Caudate nucleus (tissue), 63 donors: ENCODE measurements at places on chromosomes 11 and 22.

- no peak for DNase-seq
Measured at GRCh38 chr11:4203603-4204360, 109.2 kb downstream of the RRM1 start.

GRCh38 chr11:27022659-27023251 lies 17.9 kb upstream of the BBOX1 start:
- DNase-seq = no peak

GRCh38 chr11:11641581-11641980 lies 19.8 kb upstream of the GALNT18 start:
- no peak for DNase-seq

DNA sequence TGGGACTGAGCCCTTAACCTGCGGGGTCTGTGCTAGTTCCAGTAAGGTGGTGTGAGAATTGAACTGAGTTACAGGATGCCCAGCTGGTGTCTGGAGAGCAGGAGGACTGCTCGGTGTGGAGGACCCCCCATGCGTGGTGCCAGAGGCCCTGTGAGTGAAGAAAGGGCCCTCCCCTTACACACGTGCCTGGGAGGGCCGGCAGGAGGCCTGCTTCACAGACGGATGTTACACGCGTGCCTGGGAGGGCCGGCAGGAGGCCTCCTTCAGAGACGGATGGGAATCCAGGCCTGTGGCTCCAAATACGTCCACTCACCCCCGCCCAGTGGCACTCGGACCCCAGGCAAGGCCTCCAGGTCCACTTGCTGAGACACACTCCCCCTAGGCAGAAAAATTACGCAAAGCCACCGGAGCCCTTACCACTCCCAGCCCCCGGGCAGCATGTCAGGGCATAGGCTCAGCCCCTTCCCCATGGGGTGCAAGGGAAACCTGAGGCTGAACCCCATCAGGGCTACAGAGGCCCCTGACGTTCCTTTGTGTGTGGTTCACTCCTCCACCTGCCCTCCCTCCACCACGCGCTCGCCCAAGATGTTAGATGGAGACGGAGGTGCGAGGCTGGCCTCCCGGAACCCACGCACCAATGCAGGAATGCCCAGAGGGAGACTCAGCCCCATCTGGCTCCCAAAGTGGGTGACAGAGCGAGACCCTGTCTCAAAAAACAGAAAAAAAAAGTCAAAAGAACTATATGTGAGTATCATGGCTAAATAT lies 227.8 kb downstream of the BRD1 start:
- DNase-seq = no peak

- no peak for DNase-seq
Measured at GRCh38 chr22:35032571-35032970, 33.4 kb upstream of the ISX start.

GRCh38 chr11:67416416-67417335 lies 1.2 kb downstream of the CARNS1 start:
- no peak for DNase-seq

DNA sequence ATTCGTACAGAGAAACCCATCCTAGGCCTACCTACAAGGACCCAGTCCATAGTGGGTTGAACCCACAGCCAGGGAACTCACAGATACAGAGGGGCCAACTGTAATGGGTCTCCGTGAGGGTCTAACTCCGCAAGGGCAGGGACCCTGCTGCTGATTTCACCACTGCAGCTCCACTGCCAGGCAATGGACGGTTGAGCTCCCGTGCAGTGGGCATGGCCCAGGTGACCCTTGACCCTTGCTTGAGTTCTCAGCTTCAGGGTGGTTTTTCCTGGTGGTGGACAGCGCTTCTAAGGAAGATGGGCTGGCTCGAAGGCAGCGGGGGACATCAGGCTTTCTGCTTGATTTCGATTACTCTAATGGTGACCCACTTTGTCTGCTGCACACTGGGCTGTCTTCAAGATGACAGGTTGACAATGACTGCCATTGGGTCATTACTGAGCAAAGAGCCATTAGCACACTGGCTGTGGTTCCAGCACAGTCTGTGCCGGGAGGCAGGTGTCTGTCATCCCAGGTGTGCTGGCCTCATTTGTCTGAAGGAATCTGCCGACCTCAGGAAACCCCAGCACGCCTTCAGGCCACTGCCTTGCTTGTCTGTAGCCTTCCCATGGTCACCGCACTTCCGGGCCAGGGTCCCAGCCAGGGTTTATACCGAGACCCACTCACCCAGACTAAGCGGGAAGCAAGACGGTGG lies 3.7 kb upstream of the GAL start:
- no peak for DNase-seq

DNA sequence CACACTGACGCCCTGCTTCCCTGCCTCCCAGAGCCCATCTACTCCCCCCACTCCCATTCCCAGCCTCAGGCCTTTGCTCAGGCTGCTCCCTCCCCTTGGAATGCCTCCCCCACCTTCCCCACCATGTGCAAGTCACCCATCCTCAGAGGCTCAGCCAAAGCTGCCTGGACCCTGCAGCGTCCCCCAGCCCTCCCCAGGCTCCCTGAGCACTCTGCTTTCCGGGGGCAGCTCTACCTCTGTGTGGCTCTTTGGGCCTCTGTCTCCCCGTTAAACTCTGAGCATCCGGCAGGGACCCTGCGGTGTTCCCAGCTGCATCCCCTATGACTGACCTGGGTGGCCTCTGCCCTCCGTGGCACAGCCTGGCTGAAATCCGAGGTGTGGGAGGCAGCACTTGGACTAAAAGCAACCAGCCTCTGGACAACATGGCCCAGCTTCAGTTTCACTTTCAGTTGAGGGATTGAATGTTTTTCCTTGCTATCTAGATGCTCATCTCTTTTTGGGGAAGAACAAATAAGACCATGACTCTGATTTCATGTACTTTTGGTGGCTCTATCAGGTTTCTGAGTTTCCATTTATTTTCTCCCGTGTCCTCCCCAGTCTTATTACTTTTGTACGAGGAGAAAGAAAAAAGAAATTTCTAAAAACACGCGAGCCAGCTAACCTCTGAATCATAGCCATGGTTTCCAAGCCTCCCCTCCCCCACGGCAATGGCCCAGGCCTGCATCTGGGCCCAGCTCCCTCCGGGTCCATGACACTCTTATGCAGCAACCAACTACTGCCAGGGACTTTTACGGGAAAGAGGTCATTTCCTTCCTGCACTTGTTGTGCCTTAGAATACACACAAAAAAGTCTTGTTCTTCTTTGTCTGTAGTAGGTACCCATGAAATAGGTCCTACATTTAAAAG lies 3.8 kb downstream of the APOL3 start:
- peak; percentile 54 for DNase-seq

DNA sequence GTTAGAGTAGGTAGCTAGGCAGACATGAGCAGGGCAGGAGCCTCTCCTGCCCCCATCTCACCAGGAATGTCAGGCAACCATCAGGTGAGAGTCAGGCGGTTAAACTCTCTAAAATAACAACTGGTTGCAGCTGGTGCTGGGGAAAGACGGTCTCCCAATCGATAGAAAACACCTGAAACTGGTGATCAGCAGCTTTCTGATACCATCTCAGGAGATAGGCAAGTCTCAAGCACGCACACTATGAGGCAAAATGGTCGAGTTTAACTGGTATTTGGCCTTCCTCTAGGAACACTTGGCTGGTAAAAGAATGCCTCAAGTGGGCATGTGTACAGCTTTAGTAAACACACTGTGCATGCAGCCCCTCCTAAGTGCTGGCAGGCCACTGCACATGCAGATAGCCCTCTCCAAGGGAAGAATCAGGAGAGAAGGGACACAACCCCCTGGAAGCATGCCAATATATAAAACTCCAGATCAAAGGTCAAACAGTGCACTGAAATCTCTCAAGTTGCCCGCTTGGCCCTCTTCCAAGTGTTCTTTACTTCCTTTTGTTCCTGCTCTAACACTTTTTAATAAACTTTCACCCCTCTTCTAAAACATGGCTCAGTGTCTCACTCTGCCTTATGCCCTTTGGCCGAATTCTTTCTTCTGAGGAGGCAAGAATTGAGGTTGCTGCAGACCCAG lies 88.7 kb downstream of the USP35 start:
- DNase-seq = no peak

DNA sequence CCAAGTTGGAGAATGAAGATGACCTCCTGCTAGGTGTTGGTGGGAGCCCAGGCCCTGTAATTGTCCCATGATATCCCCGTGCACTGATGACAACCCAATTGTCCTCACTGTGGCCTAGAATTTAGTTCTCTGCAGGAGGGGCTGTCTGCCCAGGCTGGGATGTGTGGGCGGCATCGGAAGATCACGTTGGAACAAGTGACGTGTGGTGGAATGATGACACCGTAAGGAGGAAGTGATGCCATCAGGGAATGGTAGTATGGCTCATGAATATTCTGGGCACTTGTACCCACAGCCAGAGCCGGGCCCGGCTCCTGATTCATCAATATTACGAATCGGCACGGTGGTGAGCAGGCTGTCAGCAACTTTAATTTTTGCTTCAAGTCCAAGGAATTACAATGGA lies 111.6 kb downstream of the MIAT start:
- no peak for DNase-seq

DNA sequence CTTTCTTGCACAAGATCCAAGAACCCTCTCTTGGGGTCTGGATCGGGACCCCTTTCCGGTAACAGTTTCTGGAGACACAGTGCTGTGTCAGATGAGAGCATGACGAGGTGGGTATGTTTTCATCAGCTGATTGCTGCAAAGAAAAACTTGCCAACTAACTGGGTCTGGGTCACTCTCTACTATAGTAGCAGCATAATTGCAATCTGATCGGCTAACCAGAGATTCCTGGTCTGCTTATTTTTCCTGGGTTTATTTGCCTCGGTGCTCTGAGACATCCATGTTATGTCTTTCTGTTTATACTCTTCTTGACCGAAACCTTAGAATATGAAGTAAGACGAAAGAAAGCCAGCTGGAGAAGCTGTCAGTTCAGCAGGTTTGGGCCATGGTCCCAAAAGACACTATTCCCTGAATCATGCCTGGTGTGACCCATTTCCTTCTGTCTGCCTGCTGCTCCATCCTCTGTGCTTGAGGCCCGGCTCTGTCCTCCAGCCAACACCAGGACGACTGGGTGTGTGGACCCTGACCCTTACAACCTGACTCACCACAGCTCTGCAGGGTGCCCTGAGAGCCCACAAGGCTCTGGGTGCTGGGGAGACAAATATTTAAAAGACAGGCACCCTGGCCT lies 24.1 kb upstream of the CLMP start:
- no peak for DNase-seq

GRCh38 chr11:23124996-23125395 lies 264.7 kb upstream of the CCDC179 start:
- DNase-seq = no peak

- DNase-seq = no peak
Measured at GRCh38 chr11:8691601-8692000, 9.0 kb downstream of the RPL27A start.

DNA sequence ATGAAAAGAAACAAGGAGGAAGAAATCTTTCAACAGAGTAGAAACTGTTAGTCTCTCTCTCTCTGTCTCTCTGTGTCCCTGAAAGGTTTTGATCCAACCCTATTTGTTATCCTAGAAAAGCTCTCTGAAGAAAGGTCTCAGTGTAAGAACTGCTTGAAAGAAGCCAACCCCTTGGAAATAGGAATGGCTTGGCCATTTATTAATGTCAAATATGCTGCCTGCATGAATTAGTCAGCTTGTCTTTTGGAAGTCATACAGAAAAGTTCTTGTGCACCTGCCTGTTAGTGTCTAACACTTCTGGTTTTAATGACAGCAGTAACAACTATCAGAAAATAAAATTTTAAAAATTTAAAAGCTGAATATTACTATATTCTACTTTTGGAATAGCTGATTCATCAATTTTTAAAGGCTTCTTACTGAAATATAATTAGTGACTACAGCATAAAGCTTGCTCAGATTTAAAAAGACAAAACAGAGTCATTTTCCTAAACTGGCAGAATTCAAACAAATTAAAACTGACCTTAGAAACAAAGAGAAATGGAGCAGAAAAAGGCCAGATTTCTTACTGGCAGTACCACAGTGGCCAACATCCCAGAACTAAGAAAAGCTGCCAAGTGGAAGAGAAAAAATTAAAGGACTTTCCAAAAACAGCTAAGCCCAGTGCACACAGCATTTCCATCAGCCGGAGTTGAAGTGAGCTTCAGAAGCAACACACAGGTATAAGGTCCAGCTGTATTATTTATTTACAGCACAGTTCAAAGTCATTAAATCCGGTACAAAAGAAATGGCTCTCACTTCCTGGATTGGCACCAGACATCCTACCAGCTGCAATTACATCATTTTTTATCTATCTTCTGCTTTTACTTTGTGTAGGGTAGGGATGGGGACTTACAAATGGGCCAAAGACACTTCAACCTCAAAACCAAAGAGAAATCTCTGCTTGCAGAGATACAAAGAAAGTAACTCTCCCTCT lies 76.3 kb downstream of the PRCP start:
- no peak for DNase-seq

GRCh38 chr11:57779276-57779675 lies 17.7 kb downstream of the CTNND1 start:
- DNase-seq = no peak

DNA sequence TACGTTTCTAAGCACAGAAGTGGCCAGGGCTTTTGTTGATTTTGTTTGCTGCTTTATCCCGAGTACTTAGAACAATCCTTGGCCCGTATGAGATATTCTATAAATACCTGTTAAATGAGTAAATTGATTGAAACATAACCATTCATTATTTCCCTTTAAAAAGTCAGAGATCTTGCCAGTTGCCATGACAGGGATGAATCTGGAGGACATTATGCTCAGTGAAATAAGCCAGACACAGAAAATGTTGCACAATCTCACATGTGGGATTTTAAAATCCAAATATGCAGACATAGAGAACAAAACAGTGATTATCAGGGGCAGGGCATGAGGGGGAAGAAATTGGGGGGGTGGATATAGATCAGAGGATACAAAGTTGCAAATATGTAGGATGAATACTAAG lies 1240.1 kb downstream of the LRRC4C start:
- DNase-seq = no peak

DNA sequence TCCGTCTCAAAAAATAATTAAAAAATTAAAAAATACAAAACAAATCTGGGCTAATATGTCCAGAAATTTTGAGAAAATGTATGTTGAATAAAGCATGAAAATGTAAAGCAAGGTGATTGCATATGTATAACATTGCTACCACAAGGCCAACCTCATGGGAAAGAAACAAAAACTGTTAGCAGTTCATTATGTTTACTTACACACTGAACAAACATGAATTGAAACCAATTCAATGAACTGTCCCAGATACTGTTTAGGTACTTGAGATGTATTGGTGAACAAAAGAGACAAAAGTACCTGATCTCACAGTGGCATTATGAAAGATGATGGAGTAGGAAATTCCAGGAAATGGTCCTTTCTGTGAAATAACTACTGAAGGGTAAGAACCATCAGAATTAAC lies 43.8 kb upstream of the IGLL5 start:
- no peak for DNase-seq

- no peak for DNase-seq
Measured at GRCh38 chr11:59804061-59804460, 6.5 kb downstream of the MRPL16 start.

GRCh38 chr22:49369726-49370626 lies 457.7 kb downstream of the BRD1 start:
- DNase-seq = no peak
